ENCODE measurements at places on chromosomes 11 and 22.

- DNase-seq: no peak
These were observed 13.0 kb upstream of the UPK3A start for GRCh38 chr22:45271667-45272201.

GRCh38 chr22:30640361-30640760 is 4.8 kb downstream of the SLC35E4 start:
- DNase-seq: no peak

GRCh38 chr11:32701616-32702015 is 92.8 kb downstream of the CCDC73 start:
- DNase-seq: no peak

DNA sequence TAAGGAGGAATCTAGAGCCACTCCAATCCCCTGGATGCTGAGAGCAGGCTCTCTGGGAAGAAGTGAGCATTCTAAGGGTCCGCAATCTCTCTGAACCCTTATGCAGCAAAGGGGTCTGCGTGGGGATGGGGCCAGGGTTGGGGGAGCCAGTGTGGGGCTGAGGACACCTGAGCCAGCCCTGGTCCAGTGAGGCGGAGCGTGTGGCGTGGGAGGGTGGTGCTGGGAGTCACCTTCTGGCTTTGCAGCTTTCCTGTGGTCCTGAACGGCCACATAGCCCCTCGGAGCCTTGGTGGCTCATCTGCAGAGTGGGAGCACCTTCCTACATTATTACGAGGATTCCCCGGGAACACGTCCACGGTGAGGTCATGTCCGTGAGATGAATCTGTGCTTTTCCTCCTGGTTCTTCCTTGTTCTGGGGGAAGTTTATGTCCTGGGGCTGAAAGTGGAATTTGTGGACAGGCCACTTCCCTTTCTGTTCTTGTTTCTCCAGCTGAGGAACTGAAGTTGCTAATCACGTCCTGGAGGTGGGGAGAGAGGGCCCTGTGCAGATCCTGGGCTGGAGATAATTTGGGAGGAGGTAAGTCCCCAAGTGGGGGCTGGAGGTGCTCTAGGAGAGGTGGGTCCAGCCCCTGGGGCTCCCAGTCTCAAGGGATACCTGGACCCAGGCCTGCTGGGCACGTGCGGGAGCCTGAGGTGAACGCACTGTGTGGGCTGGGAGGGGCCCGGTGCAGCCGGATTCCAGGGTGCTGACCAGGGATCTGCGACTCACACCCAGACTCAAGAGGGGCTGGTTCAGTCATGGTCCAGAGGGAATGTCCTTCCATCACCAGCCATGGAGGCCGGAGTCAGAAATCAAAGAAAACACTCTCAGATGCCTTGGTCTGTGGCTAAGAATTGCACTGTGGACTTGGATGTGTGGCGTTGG is 6.1 kb downstream of the MRGPRE start:
- DNase-seq: no peak

DNA sequence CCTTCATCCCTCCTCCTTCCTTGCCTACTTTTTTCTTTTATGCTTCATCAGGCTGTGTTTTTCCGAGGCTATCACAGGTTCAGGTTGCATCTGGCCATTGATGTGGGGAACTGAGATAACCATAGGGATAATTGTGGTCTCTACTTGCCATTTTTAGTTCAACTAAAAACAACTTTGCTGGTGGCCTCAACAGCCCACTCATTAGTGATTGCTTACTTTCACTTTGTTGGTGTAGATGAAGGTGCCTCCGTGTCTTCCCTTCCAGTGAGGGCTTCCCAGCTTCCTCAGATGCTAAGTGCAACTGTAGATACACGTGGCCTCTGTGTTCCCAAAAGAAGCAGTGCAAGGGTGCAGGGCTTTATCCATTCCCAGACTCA is 35.0 kb downstream of the KCNJ1 start:
- no peak for DNase-seq

DNA sequence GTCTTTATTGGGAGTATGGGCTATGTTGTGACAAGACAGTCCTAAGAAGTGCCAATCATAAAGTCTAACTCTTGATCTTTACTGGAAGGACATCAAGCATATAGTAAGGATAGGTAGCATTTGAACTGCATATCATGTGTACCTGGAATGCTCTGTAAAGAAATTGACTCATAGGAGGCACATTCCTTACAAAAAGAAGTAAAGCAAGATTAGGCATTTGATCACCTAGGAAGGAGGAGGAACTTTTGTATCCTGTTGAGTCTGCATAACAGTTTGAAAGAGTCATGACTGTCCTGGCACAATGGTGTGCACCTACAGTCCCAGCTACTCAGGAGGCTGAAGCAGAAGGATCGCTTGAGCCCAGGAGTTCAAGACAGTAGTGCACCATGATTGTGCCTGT is 42.2 kb upstream of the DNAJB7 start:
- no peak for DNase-seq

- no peak for DNase-seq
These were observed 11.1 kb downstream of the OR5A2 start for GRCh38 chr11:59415111-59415510.

GRCh38 chr11:69969890-69970784 is 108.0 kb upstream of the ANO1 start:
- DNase-seq: no peak

DNA sequence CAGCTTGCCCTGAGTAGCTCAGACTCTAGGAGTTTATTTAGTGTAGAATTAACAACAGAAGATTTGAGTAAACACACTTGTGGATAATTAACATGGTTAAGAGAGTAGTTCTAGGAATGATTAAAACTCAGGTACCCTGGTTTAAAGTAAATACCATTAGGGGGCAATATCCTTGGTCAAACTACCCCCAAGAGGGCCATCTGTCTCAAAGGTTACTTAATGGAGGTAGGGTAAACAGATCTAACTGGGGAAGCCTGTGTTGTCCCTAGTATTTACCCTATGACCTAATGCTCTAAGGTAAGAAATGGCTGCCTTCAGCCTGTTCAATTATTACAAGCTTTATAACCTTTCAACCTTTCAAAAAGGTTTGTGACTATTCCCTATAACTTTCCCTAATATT is 10.6 kb upstream of the GLYATL1 start:
- no peak for DNase-seq

DNA sequence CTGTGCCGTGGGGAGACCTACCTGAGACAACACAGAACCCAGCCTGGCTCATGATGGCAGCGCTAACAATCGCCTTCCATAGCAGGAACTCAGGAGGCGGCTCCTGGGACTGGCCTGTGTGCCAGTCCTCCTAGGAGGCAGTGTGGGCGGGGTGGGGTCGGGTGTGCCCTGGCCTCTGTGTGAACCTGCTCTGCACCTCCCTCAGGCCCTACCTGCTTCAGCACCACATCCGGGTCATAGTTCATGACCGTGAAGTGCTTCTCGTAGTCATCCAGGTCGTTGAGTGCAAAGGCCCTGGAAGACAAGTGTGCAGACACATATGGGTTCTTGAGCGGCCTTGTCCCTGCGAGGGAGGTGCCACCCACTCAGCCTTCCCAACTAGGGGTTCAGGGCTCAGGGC is 15.3 kb downstream of the TTLL12 start:
- DNase-seq: no peak

- DNase-seq: no peak
These were observed 412.9 kb downstream of the TBC1D22A start for GRCh38 chr22:47175151-47176025.

DNA sequence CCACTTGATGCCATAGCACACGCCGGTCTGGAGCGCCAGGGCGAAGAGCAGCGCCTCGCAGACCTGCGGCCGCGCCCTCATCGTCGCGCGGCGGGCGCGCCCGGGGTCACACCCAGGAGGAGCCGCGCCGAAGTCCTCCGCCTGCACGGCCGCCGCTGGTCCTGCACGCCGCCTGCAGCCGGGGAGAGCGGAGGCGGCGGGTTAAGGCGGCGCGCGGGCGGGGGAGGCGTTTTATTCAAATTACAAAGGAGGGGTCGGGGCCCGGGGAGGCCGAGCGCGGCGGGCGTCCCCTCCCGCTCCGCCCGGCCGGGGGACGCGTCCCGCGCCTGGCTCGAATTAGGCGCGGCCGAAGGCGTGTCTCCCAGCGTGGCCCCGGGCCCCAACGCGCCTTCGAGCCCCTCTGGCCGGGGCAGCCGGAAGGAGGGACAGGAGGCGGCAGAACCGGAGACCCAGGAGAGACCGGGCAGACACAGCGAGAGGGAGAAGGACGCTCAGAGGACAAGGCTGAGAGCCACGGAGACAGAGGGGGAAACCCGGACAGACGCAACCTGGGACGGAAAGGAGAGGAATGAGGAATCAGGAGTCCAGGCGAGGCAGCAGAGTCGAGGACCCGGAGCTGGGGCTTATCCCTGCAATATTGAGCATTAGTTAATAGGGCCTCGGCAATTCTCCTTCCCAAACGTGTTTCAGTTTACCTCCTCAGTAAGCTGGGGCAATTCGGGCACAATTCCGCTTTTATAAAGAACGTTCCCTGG is at the start of gene WNT11:
WNT11 (minus strand) TSS at position 176 of the 755 bp plus-strand sequence; CDS start at position 81, 95 bp downstream.
- DNase-seq: no peak

DNA sequence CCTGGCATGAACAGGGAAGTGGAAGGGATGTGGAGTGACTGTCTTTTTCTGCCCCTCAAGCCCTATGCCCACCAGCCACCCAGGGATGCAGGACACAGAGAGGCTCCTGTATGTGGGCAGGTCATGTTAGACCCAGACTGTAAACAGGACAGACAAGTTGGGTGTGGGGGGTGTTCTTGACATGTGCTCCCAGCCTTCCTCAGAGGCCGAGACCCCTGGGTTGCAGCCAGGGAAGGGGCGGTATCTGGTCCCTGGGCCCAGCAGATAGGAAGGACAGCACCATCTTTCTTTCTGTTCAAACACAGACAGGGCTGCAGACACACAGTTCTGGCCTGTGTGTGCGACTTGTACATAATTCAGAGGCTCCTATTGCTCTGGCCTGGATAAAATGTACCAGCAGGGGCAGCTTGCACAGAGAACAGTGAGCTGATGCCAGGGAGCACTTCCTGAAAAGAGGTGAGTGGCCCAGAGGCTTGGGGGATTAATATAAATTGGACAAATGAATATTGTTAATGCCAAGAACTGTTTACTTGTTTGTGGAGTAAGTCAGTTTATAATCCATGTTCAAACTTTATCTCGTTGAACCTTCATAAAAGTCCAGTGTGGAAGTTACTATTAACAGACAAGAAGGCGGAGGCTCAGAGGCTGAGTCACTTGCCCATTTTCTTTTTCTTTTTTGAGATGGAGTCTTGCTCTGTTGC is 16.6 kb downstream of the GDPD5 start:
- no peak for DNase-seq

GRCh38 chr11:129853518-129854231 is 38.0 kb downstream of the TMEM45B start:
- peak; percentile 5 for DNase-seq

DNA sequence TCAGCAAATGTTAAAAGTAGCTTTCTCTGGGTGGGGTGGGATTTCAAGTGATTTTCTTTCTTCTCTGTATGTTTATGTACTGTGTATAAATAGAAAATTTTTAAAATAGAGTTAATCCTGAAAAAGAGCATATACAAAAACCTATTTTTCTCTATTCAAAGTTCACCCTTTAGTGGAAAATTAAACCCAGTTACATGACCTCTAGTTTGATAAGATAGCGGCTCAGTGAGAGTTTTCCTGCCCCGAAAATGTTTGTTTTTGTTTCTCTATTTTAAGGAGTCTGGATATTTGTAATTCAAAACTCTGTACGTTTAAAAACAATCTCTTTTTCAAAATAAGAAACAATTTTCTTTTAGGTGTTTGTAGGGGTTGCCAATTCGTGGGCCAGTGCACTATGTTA is 42.1 kb upstream of the PITPNB start:
- DNase-seq: no peak

- no peak for DNase-seq
These were observed 145.9 kb downstream of the MAML2 start for GRCh38 chr11:96197103-96197502.

DNA sequence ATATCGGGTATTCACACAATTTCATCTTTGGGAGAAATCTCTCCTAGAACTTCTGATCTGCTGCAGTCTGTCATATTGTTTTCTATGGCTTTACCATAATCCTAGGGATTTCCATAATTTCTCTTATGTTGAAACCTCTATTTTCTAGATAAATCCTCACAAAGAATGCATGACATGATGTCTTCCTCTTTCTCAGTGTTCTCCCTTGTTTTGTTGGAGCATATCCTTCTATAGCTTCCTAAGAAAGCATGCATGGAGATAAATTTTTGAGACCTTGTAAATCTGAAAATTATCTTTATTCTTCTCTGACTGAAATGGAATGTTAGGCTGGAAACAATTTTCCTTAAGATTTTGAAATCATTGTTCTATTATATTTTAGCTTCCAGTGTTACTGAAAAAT is 115.5 kb downstream of the WNT11 start:
- no peak for DNase-seq

DNA sequence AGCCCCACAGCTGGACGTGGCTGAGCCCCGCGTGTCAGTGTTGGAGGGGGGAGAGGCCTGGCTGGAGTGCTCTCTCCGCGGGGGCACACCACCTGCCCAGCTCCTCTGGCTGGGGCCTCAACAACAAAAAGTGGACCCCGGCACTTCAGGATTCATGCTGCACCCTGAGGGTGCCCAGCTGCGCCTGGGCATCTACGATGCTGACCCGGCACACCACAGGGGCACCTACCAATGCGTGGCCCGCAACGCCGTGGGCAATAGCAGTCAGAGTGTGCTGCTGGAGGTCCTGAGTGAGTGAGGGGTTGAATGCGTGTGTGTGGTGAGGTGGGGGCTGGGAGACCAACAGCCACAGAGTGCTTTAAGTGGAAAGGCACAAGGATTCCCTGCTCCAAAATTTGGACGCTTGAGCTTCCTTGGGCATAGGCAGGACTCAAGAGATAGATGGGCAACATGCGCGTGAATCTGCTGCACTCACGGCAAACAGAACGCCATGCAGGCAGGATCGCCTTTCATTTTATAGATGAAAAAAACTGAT is 7.6 kb downstream of the VSIG10L2 start:
- DNase-seq: no peak

Data from stimulated activated CD8-positive, alpha-beta memory T cell treated with anti-CD3 and anti-CD28 coated beads, Interleukin-7, amount 100 ng/mL, for 24 hours (primary cell).